ENCODE measurements at places on chromosomes 2 and 18.

DNA sequence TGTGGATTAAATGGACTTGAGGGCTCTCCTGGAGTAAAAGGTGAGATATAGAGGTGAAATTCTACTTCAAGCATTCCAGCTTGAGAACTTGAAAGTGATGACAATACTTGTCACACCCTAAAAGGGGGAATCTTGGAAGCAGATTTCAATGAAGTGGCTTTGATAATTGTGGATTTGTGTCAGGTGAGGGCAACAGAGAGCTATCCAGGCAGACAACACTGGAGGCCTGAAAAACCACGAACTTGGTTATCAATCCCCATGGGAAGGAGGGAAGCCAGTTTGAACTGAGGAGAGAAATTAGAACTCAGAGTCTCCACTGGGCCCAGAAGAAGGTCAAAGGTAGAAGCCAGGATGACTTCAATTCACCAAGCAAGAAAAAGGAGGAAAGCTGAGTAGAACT lies 263.9 kb downstream of the FIGN start:
- DNase-seq: no peak

GRCh38 chr2:39437522-39438296 lies 624 bp upstream of the MAP4K3 start:
- no peak for DNase-seq

- no peak for DNase-seq
Observed at GRCh38 chr2:63589148-63589958, 590 bp downstream of the MDH1 start.

- DNase-seq: no peak
Observed at GRCh38 chr18:54607213-54608027, 16.4 kb downstream of the DYNAP start.

DNA sequence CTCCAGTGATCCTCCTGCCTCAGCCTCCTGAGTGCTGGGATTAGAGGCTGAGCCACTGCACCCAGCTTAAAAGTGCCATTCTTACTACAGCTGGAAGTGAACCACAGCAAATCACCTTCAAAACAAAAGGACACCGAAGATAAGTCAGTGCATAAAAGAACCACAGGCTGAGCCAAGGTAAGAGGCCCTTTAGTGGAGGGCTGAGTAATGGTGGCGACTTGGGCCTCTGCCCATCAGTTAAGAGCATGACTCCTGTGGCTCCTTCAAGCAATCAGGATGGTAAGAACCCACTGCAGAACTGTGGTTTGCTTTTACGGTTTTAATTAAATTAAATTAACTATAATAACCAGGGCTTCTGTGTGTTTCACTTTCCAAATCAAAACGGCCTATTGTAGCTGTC lies 75.1 kb downstream of the CTAGE1 start:
- DNase-seq: no peak

- DNase-seq: no peak
Observed at GRCh38 chr2:64348386-64349130, 105.4 kb upstream of the LGALSL start.

GRCh38 chr2:118865106-118865505 lies 17.7 kb upstream of the EN1 start:
- no peak for DNase-seq

DNA sequence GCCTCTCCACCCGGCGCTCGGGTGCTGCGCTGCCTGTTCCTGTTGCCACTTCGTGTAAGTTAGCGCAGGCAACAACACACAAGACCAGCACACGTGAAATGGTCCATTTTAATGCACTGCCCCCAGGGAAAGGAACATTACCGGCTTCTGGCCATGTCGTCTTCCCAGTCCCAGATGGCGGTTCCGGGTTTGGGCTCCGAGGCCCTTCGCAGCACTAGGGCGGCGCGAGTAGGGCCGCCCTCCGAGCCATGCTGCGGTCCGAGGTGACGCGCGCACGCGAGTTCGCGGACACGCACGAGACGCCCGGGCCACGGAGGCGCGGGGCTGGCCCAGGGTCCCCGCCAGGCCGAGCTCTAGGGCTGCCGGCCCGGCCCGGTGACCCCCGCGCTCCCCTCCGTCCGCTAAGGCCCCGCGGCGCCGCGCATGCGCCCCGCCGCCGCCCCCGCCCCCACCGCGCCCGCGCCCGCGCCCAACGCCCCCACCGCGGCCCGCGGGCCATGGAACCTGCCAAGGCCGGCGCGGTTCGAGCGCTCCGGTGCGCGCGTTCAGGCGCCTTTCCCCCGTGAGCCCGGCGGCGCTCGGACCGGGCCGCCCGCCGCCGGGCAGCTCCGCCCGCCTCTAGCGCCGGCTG lies 367 bp upstream of the ZNF236 start:
- no peak for DNase-seq

- no peak for DNase-seq
Observed at GRCh38 chr2:217993138-217993537, 9.7 kb downstream of the TNS1 start.

DNA sequence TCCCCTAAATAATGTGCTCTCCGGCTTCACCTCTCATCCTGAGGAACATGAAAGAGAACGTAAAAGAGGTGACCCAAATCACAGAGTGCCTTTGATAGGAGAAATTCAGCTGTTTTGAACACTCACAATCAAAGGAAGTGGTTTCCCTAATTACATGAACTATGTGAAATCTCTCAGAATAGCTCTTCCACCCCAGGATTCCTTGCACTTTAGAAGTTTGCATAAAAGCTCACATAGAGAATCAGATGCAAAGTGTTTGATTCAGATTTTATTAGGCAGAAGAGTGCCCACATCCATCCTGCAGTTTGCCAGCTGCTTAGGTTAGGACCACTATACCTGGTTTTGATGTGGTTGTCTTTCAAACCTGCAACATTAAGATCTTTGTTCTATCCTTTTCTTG lies 61.0 kb downstream of the MAP3K20 start:
- no peak for DNase-seq

DNA sequence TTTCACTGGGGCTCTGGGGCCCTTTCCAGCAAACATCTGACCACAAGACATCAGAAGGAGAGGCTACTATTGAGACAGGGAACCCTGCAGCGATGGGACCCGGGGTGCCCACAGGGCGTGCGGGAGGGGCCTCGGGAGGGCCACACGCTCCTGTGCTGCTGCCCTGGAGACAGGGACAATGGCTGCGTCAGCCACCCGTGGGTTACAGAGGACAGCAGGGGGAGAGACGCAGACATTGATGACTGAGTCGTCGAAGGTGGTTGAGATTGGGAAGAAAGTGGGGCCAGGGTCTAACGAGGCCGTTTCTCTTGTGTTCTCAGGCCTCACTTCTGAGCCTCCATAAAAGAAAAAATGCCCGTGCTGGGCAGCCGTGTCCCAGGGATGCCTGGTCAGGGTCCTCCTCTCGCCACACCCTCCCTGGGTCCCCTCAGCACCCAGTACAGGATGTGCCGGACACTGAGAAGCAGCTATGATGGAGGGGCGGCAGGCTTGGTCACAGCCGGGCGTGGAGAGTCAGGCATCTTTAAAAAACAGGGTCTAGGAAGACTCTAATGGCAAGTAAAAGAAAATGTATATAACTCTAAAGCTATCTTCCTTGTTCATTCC lies 73.9 kb downstream of the NDUFA10 start:
- DNase-seq: no peak

DNA sequence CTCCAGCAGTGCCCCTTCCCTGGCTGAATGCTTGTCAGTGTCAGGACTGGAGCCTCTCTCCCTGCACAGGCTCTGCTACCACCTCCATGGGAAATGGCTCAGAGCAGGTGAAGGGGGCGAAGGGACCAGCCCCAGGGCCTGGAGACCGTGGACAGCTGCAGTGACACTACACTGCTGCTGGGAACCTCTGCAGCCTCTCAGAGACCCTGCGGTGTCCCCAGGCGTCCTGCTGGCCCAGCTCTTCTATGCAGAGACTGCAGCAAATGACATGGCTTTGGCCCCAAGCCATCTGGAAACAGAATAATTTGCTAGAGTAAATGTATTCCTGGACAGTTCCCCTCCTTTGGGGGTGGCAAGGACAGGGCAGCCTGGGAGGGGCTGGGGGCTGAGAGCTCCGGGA lies 53.2 kb downstream of the CIB4 start:
- DNase-seq: no peak

GRCh38 chr2:67436221-67436620 lies 39.1 kb downstream of the ETAA1 start:
- no peak for DNase-seq

- DNase-seq: no peak
Observed at GRCh38 chr2:181578829-181579228, 78.1 kb downstream of the CERKL start.

DNA sequence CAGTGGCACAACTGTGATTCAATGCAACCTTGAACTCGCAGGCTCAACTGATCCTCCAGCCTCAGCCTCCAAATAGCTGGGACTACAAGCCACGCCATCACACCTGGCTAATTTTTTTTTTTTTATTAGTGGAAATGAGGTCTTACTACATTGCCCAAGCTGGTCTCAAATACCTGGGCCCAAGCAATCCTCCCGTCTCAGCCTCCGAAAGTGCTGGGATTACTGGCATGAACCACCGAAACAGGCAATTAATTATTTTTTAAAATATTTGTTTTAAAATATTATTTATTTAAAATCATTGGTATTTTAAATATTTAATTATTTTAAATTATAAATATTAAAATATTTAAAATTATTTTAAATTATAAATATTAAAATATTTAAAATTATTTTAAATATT lies 24.5 kb downstream of the SRBD1 start:
- no peak for DNase-seq

- no peak for DNase-seq
Observed at GRCh38 chr2:158806941-158807340, 11.8 kb downstream of the DAPL1 start.

DNA sequence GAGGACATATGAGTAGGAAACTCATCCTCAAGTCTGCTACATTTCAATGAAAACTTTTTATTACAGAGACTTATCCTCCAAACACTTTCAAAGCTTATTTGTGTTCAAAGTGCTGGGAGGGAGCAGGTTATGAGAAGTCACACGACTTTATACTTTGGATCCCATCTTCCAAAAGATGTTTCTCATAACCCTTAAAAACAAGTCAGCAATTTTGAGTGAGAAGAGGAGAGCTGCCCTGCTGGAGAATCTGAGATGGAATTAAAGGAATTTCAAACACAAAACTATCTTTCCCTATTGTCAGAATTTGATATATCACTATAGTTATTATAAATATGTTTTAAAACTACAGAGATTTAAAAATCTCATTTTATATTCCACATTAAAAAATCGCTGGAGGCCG lies 45.8 kb downstream of the ROCK2 start:
- no peak for DNase-seq

DNA sequence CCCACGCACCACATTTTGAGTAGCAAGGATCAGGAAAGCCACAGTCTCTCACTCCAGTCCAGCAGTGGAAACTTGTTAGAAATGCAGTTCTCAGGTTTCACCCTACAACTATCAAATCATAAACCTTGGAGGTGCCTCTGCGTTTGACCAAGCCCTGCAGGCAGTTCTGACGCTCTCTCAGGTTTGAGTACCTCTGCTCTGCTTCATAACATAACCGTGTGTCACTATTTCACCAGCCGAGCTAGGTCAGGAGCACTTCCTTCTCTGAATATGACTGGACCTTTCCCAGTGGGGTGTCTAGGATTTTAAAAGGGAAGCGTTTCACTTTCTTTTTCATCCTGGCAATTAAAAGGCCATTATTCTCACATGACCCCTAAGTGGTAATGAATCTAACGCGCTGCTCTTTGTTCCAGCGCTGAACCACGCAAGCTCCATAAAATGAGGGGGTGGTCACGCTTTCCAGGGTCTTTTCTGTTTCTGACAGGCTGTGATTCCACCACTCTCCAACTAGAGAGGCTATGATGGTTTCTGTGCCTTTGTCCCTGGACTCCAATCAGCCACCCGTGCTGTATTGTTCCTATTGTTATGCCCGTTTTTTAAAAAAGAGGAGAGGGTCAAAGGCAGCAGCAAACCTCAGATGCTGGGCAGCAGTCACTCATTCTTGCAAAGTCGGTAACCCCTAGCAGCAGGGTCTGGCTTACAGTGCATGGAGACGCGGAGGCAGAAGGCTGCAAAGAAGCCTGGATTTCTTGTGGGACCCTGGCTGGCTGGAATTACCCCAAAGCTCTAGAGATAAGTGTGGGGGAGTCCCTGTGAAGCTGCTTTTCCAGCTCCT lies 75.2 kb upstream of the CTNNA2 start:
- DNase-seq: no peak

GRCh38 chr2:135650721-135651120 lies 90.9 kb upstream of the UBXN4 start:
- no peak for DNase-seq

DNA sequence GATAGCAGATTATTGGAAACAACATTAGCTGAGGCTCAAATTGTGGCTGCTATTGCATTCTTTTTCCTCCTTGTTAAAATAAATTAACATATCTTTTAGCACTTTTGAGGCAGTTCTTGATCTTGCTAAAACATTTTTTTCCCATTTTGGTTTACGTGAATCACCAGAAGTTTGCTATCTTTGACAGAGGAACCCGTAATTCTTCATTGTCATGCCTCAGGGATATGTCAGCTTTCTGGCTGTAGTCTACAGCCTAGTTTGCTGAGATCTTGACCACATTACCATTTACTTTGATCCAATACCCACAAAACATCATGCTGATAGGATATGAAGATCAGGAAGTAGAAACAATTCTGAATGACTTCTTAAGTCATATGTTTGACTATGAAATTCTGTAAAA lies 25.1 kb upstream of the FANCL start:
- DNase-seq: no peak

DNA sequence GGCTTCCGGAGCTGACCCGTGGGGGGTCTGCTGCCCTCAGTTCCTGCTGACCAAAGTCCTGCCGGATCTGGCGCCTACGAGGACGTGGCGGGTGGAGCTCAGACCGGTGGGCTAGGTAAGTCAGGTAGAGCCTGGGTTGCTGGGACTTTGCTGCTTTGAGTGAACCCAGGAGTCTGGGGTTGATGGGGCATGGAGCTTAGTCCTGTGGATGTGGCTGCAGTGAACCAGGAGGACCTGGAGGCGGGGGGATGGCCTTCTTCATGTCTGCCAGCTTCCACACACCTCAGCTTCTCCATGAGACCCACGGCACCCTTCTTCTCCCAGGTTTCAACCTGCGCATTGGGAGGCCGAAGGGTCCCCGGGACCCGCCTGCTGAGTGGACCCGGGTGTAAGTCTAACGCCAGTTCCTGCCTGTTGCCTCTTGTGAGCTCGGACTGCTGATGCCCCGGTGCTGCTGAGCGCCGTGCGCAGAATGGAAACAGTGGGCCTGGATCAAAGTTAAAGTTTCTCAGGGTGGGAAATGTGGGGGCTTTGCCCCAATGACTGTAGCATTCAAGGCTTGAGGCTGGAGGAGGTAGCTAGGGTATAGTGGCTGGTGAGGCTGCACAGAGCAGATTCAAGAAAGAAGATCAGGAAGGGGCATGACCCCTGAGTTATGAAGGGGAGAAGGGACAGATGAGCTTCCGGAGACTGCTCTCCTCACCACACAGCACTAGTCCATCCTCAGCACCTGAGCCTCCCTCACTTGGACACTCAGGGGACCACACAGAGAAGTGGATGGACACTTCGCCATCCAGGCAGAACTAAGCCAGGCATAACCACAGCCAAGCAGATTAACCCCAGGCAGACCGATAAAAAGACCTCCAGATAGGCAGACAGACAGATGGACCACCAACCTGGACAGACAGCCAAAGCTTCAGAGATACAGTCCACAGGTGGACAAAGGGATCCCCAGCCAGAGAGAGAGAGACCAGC lies 17.3 kb downstream of the PTPN18 start:
- no peak for DNase-seq
